ENCODE measurements at places on chromosomes 2 and 18.

DNA sequence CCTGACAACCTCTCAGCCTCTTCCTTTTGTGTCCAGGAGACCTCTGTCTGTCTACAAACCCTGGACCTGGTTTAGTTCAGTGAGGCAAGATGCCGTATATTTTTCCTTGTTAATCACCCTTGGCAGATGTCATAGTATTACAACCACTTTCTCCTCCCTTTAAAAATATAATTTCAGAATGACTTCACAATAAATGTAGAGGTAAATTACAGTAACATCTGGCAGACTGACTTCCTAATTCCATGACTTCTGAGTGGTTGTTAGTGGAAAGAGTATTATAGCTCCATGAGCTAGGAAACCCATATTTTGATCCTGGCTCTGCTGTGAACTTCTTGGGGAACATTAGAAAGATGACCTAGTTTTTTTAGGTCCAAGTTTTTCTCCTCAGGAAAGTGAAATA is 39.5 kb downstream of the SPATS2L start:
- DNase-seq, result no peak

DNA sequence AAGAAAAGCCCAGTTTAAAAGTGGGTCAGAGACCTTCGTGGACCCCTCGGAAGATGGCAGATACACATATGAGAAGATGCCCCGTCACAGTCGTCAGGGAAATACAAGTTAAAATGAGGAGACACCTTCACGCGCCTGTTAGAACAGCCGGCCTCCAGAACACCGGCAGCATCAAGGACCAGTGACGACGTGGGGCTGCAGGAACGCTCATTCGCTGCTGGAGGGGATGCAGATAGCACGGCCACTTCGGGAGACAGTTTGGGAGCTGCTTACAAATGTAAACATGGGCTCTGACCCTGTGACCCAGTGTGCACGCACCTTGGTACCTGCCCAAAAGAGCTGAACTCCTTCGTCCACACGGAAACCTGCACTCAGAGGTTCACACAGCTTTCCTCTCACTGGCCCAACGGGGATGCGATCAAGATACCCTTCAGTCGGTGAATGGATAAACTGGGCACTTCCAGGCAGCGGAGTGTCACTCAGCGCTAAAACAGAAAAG is 83.7 kb upstream of the CTDP1 start:
- DNase-seq, result no peak

- peak; percentile 84 for DNase-seq
Observed at GRCh38 chr2:74188018-74188601, 9.4 kb upstream of the MOB1A start.

DNA sequence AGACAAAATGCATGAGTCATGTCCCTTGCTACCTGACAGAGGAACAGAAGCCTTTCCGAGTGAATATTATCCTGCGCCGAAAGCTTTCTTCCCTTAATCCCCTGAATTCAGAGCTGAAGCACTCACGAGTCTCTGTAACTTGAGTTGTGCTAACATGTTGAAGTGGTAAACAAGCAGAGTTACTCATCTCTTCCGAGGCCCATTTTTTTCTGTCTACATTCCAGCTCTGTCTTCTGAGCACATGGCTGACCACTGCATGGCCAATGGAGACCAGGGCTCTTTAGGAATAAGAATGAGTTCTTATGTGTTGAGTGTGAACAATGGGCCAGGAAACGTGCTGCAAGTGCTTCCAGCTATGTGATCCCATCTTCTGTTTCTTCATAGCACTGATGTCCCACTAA is 73.1 kb upstream of the PID1 start:
- DNase-seq, result no peak

GRCh38 chr2:223247136-223247535 is 195.1 kb downstream of the KCNE4 start:
- no peak for DNase-seq

GRCh38 chr2:234241656-234242458 is 191.4 kb downstream of the SPP2 start:
- peak; percentile 74 for DNase-seq

DNA sequence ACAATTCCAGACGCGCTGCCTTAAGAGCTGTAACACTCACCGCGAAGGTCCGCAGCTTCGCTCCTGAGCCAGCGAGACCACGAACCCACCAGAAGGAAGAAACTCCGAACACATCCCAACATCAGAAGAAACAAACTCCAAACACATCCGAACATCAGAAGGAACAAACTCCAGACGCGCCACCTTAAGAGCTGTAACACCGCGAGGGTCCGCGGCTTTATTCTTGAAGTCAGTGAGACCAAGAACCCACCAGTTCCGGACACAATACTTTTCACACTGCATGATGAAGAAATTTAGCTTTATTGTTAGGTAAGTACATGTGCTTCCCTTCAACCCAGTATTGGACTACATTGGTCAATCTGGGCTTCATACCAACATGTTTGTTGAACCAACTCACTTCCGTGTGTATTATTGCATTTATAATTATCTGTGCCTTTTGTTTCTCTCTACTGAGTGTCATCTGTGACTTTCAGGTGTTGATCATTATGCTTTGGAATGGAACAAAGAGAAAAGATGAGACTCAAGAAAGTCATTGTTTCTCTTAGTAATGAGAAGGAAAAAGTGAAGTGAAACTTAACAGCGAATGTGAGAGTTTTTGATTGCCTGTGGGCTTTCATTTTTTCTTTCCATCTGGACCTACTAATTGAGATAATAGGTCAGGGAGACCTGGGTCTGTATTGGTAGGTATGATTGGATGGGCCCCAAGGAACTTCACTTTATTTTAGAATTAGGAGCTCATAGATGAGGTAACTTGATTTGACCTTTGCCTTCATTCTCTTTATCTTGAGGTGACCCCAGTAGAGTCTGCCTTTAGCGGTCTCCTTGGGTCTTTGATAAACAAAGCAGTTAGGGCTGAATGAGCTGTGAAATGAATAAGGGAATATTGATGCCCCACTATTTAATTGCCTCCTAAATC is 76.1 kb upstream of the CAVIN2 start:
- DNase-seq, result no peak

- no peak for DNase-seq
Observed at GRCh38 chr18:9915291-9916076, 1.7 kb downstream of the VAPA start.
